Glutamatergic neuron (in vitro differentiated cells): ENCODE measurements at places on chromosomes 11 and 22. TPM values are rescaled to one million over a fixed set of nuclear protein-coding genes. Genes with fewer than 3 reads are reported as not detected.

- no peak for DNase-seq
- H3K36me3 ChIP-seq = peaks cover 9% of the 10 kb centered on the region
- H3K4me1 ChIP-seq = peaks cover 14% of the 10 kb centered on the region
- no peak overlapping the region for H3K27ac ChIP-seq
These were observed 397.0 kb downstream of the ETS1 start for GRCh38 chr11:128190312-128190711.

- DNase-seq = no peak
- H3K27ac ChIP-seq = no peak overlapping the region
- no peak overlapping the region for H3K4me3 ChIP-seq
- no peaks in the 10 kb centered on the region for H3K36me3 ChIP-seq
These were observed 7.7 kb downstream of the TMPRSS13 start for GRCh38 chr11:117921456-117921855.

GRCh38 chr11:43944761-43945311 is 2.4 kb downstream of the C11orf96 start:
- peaks cover 4% of the 10 kb centered on the region for H3K36me3 ChIP-seq
- DNase-seq = peak; percentile 85
- H3K27me3 ChIP-seq = peaks cover 28% of the 10 kb centered on the region
- H3K27ac ChIP-seq = peak overlapping the region; percentile 88
- H3K4me1 ChIP-seq = peaks cover 31% of the 10 kb centered on the region
- H3K4me3 ChIP-seq = peak overlapping the region; percentile 99

DNA sequence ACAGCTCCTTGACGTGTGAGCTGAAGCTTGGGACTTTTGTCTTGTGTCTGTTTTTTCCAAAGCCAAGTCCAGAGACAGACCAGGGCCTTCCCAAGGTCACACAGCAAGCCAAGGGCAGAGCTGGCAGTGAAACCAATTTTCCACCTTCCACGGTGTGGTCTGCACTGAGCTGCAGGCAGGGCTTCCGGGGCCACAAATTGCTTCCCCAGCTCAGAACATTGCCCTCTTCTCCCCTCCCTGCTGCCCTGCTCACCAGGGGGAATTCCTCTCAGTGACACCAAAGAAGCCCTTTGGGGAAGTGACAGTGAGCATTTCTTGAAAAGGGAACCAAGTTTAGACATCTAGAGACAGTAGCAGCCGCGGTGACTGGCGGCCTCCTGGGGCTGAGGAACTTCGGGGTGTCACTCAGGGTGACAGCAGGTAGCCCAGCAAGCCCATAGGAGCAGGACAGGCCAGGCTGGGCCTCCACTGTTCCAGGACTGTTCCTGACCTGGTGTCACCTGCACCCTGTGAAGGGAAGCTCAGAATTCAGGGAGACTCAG is 9.2 kb downstream of the FXYD2 start:
- no peak for DNase-seq
- H3K27ac ChIP-seq = no peak overlapping the region
- peaks cover 9% of the 10 kb centered on the region for H3K4me1 ChIP-seq

GRCh38 chr11:99268886-99269285 is 248.1 kb downstream of the CNTN5 start:
- no peaks in the 10 kb centered on the region for H3K36me3 ChIP-seq
- no peak overlapping the region for H3K27ac ChIP-seq
- H3K27me3 ChIP-seq = no peaks in the 10 kb centered on the region
- H3K4me1 ChIP-seq = no peaks in the 10 kb centered on the region

DNA sequence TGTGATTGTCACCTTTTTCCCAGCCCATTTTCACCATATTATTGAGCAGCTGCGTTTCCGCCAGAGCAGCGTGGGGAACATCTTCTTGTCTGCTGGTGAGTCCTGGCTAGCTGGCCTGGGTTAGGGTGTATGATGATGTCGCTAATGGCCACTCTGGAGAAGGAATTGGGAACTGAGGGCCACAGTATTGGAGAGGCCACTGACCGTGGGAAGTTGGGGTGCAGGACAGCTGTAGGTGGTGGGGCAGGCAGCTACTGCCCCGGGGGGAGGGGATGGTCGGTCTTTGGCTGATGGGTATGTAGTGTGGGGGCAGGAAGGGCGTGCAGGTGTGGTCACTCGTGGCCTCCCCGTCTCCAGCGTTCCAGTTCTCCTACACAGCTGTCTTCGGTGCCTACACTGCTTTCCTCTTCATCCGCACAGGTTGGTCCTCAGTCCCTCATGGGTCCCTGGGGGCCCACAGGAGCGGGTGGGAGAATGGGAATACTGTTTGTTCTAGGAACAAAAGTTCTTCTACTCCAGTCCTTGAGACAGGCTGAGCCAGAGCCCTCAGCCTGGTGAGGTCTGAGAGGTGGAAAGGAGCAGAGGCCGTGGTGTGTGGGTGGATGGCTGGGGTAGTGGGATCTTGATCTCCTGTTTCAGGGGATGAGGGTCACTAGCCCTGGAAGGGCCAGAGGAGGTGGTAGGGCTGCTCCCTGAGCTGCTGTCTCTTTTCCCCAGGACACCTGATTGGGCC is 2.1 kb downstream of the RCE1 start:
- H3K27ac ChIP-seq = no peak overlapping the region
- H3K36me3 ChIP-seq = peaks cover 4% of the 10 kb centered on the region
- peaks cover 6% of the 10 kb centered on the region for H3K4me1 ChIP-seq
- H3K4me3 ChIP-seq = peak overlapping the region; percentile 95

- no peak overlapping the region for H3K4me3 ChIP-seq
- peaks cover 7% of the 10 kb centered on the region for H3K27me3 ChIP-seq
- H3K36me3 ChIP-seq = no peaks in the 10 kb centered on the region
- no peak for DNase-seq
- peaks cover 20% of the 10 kb centered on the region for H3K4me1 ChIP-seq
- no peak overlapping the region for H3K27ac ChIP-seq
These were observed 275.7 kb downstream of the ST3GAL4 start for GRCh38 chr11:126630893-126631798.

DNA sequence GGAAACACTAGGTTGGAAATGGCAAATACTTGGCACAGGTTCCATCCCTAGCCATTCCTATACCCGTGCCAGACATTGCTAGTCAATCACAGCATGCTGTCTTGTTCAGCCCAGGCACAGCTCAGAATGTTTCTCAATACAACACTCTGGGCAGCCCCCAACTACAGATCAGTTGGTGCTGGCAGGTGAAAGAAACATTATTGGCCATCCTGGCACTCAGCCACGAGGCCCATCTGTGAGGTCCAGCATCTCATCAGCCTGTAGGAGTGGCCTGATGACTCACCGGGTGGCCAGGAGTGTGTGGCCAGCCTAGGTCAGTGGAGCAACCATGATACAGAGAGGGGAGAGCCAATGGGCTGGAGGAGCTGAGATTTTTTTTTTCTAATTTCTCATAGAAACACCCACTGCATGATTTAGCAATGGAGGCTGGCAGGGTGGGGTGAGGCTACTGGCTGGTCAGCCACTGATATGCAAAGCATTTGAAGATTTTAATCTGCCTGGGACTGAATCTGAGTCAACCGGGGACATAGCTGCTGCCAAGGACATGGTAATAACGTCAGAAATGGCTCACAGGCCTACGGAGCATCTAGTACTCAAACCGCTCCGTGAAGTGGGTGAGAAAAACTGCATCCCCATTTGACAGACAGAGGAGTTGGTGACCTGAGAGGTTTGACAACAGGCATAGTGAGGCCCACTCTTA is 5.4 kb downstream of the MYO18B start:
- H3K4me3 ChIP-seq = no peak overlapping the region
- H3K27me3 ChIP-seq = peaks cover 6% of the 10 kb centered on the region
- no peak overlapping the region for H3K27ac ChIP-seq

DNA sequence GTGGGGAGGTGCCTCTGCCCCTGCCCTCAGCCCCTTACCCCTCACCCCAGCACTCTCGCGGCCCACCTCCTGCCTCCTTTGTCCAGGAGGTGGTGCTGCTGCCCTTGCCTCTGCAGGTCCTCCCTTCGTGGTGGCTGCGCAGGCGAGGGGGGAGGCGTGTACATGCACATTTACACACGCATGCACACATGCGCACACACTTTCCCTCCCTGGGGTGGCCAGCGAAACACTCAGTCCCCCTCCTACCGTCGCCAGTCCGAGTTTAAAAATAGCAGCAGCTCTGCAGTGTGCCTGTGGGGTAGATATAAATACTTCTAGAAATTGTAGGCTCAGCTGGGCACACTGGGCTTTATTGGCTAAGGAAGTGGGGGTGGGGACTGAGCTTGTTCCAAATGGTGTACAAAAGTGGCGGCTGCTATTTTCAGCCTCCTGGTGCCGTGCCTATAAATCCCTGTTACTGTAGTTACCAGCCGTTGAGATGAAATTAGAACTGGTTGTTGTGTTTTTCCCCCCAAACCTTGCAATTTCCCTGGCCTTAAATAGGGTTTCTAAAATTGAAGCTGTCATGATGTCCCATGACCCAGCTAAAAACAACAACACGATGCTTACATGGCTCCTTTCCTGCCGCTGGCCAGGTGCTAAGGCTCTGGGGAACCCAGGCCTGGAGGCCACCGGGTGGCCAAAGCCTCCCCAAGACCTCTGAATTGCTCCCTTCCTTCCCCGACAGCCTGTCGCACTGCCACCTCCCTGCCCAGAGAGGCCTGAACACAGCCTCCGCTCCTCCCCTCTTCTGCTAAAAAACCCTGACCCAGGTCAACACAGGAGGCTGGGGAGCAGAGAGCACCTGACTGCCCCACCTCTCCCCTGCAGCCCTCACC is 12.4 kb downstream of the PICK1 start:
- H3K4me3 ChIP-seq = peak overlapping the region; percentile 26
- peaks cover 12% of the 10 kb centered on the region for H3K27me3 ChIP-seq
- H3K27ac ChIP-seq = peak overlapping the region; percentile 88
- no peaks in the 10 kb centered on the region for H3K36me3 ChIP-seq
- H3K4me1 ChIP-seq = peaks cover 31% of the 10 kb centered on the region
- DNase-seq = peak; percentile 81

- peaks cover 14% of the 10 kb centered on the region for H3K27me3 ChIP-seq
- no peak overlapping the region for H3K4me3 ChIP-seq
- no peak for DNase-seq
- H3K4me1 ChIP-seq = peaks cover 41% of the 10 kb centered on the region
- no peak overlapping the region for H3K27ac ChIP-seq
These were observed 31.3 kb upstream of the TCF20 start for GRCh38 chr22:42301742-42302102.

GRCh38 chr11:394034-394857 is at the start of gene PKP3:
Gene PKP3 (plus strand): TSS chr11:394209. CDS start chr11:394293, 84 bp downstream.
- no peak within 1 kb of the TSS for H3K27ac ChIP-seq
- no peaks in the 10 kb centered on the region for H3K36me3 ChIP-seq
- H3K27me3 ChIP-seq = peaks cover 5% of the 10 kb centered on the region
- no peak for DNase-seq

- H3K27me3 ChIP-seq = peaks cover 4% of the 10 kb centered on the region
- H3K27ac ChIP-seq = no peak overlapping the region
- H3K36me3 ChIP-seq = no peaks in the 10 kb centered on the region
- H3K4me3 ChIP-seq = no peak overlapping the region
- DNase-seq = no peak
- H3K4me1 ChIP-seq = peaks cover 32% of the 10 kb centered on the region
These were observed 112.8 kb downstream of the LARGE1 start for GRCh38 chr22:33807470-33807869.

- H3K4me3 ChIP-seq = no peak overlapping the region
- H3K36me3 ChIP-seq = no peaks in the 10 kb centered on the region
- no peaks in the 10 kb centered on the region for H3K27me3 ChIP-seq
- no peak overlapping the region for H3K27ac ChIP-seq
These were observed 125.8 kb upstream of the POU2AF2 start for GRCh38 chr11:111119751-111120150.

GRCh38 chr11:108111126-108111525 is 10.2 kb upstream of the ACAT1 start:
- no peak overlapping the region for H3K4me3 ChIP-seq
- H3K27ac ChIP-seq = no peak overlapping the region
- DNase-seq = no peak
- no peaks in the 10 kb centered on the region for H3K36me3 ChIP-seq
- H3K27me3 ChIP-seq = peaks cover 2% of the 10 kb centered on the region

The TTLL1 gene
- total RNA-seq = 22.0 TPM

The NAALADL1 gene
- 1.6 TPM for total RNA-seq

The GRAMD1B gene
- total RNA-seq = 12.2 TPM
